ENCODE measurements at places on chromosomes 3 and 15.
A peak's percentile ranks its signal among the peaks of the same experiment; 100 is the strongest.

GRCh38 chr3:46706771-46707582, 5.8 kb downstream of the TMIE start:
- DNase-seq = no peak

DNA sequence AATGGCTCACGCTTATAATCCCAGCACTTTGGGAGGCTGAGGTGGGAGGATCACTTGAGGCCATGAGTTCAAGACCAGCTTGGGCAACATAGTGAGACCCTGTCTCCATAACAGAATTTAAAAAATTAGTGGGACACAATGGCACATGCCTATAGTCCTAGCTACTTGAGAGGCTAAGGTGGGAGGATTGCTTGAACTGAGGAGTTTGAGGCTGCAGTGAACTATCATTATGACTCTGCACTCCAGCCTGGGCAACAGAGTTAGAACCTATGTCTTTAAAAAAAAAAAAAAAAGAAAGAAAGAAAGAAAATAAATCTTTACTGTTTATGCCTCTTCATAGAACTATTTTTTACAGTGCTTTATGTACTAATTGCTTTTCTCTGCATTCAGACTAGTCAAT, 84.6 kb upstream of the LMOD3 start:
- no peak for DNase-seq

DNA sequence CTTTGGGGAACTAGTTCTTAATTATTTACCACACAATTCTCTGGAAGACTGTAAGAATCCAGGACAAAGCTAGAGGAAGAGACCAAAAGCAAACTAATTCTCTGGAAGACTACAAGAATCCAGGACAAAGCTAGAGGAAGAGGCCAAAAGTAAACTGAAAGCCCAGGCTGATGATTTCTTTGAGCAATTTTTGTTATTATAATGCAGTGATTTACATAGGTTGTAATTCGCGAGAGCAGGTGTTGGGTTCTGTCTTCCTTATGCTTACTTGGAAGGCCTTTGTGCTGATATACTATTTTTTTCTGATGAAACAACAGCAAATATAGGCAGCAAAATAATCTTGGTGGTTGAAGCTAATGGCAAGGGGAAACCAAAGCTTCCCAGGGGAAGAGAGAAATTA, 5.2 kb downstream of the SPTSSB start:
- no peak for DNase-seq

DNA sequence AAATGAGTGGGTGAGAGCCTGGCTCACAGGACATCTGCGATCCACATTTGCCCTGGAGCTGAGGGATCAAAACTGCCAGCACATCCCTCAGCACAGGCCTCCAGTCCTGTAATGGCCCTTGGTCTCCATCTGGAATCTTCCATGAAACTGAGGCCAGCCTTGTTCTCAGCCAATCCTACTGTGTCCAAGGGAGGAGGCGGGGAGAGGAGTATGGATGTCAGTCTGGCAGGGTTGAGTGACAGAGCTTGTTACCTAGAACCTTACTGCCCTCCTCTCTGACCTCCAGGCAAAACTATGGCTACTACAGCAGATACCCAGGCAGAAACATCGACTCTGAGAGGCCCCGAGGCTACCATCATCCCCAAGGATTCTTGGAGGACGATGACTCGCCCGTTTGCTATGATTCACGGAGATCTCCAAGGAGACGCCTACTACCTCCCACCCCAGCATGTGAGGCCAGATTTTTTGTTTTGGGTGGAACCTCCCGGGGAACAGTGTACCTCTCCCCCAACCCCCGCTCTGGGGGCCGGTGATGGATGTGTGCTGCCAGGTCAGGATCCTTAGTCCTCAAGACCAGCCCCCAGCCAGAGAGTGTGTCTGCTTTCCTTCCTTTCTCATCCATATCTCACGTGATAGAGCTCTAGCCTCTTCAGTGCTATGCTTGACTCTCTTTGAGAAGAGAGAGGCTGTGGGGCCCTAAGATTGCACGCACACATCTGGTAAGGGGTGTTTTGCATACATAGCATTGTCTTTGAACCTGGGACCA, 41.3 kb downstream of the CHDH start:
- DNase-seq = peak; percentile 77

- no peak for DNase-seq
These were observed 319.2 kb downstream of the SHQ1 start for GRCh38 chr3:72529081-72529480.
